ENCODE measurements at places on chromosomes 5 and 9.
A peak's percentile ranks its signal among the peaks of the same experiment; 100 is the strongest.

GRCh38 chr9:21479152-21479702, 2.9 kb downstream of the IFNE start:
- DNase-seq, result no peak

DNA sequence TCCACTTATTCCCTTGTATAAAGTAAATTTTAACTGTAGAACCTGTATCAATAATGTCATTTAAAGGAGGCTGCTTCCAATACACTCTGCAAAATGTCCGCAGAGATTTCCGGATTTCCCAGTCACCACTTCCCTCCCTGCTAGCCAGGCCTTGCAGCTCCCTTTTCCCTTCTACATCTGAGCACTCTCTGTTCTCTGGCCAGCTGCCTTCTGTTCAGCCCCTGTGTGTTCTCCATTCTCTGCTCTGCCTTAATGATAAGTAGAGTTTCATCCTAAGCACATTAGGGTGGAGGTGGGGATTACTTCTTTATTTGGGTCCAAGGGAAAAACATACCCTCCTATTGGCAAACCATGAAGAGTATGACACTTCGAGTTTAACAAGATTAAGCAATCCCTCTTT, 719.6 kb upstream of the WWC1 start:
- DNase-seq, result no peak

- no peak for DNase-seq
Observed at GRCh38 chr5:118407958-118408357, 580.4 kb downstream of the DTWD2 start.

GRCh38 chr5:61344187-61344944, 12.3 kb downstream of the ZSWIM6 start:
- DNase-seq, result peak; percentile 52

- peak; percentile 53 for DNase-seq
Observed at GRCh38 chr5:65480306-65480865, 1.3 kb downstream of the ADAMTS6 start.

GRCh38 chr5:81393783-81394718, at the start of gene ACOT12:
Gene ACOT12 (minus strand): TSS chr5:81394134. CDS start chr5:81394114, 20 bp downstream.
- DNase-seq, result no peak

DNA sequence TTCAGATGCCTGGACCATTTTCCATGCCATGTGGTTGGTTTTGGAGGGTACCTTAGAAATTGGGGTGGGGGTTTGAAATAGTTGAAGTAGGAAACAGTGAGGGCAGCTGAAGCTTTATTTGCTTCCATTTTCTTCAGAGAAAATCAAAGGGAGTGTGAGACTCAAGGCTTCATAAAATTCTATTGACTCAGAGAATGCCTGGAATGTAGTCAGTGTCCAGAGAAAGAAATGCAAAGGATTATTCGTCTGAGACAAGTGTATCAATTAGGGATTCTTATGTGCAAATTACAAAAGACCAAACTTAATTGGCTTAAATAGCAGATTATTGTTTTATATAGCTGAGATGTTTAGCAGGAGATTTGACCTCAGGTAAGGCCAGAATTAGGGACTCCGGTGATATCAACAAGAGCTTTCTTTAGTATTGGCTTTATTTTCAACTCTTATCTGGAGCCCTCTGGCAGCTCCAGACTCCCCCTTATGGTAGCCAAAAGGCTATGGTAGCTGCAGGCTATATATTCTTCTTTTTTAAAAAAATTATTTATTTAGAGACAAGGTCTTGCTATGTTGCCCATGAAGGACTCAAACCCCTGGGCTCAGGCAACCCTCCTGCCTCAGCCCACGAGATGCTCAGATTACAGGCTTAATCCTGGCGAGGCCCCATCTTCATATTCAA, 38.9 kb downstream of the PTTG1 start:
- DNase-seq, result no peak

GRCh38 chr9:104025104-104025503, 69.0 kb upstream of the SMC2 start:
- DNase-seq, result no peak

- DNase-seq, result no peak
Observed at GRCh38 chr9:70259512-70259802, 679 bp downstream of the SMC5 start.

- peak; percentile 29 for DNase-seq
Observed at GRCh38 chr5:37005946-37006540, 129.5 kb downstream of the NIPBL start.

GRCh38 chr5:140258016-140258415, 44.9 kb downstream of the PFDN1 start:
- DNase-seq, result no peak

DNA sequence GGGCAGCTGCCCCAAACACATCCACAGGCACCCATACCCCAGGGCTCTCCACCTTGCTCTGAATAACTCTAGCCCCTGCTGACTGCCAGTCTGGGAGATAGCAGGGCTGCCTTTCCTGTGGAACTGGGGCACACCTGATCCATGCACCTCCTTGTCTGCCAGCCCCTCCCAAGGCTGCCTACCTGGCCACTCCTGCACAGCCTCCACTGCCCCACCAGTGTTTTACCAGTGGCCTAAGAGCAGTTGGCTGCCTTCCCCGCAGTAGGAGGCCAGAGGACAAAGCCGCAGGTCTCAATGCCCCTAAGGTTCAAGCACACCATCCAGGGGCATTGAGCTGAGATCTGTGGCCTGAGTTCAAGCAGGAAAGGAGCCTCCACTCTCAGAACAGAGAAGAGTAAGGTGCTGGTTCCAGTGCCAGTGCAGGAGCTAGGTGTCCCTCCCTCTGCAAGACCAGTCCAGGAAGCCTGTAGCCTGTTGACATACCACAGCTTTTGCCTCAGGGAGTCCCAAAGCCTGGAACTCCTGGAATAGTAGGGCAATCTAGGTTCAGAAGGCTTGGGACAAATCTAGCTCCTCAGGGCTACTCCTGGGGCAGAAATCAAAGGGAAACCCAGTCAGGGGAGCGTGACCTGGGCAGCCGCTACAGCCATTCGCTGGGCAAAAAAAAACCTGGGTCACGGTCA, 514.5 kb upstream of the PTGER4 start:
- DNase-seq, result no peak

DNA sequence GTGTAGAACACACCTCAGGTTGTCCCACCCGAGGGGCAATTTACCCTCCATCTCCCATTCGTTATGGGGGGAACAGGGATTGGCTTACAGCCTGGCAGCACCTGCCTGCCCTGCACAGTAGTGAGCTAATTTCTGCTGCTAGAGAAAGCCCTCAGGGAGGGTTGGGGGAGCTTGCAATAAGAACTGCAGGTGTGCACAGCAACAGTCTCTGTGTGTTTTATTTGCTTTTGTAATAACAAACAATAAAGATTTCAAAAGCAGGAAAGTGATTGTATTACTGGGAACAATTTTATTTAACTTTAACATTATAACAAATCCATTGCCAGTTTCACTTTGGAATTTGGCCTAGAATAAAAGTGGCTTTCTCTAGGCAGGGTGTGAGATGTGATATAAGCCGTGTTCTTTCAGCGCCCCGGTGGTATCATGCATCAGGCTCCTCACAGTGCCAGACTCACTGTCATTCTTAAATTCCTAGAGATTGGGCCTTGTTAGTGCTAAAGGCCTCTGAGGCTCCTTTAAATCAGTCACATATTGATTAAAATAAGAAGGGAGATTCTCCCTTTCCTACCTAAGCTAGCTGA, 81.1 kb downstream of the RMI1 start:
- DNase-seq, result no peak

- DNase-seq, result no peak
Observed at GRCh38 chr5:143195491-143195890, 208.0 kb downstream of the NR3C1 start.

DNA sequence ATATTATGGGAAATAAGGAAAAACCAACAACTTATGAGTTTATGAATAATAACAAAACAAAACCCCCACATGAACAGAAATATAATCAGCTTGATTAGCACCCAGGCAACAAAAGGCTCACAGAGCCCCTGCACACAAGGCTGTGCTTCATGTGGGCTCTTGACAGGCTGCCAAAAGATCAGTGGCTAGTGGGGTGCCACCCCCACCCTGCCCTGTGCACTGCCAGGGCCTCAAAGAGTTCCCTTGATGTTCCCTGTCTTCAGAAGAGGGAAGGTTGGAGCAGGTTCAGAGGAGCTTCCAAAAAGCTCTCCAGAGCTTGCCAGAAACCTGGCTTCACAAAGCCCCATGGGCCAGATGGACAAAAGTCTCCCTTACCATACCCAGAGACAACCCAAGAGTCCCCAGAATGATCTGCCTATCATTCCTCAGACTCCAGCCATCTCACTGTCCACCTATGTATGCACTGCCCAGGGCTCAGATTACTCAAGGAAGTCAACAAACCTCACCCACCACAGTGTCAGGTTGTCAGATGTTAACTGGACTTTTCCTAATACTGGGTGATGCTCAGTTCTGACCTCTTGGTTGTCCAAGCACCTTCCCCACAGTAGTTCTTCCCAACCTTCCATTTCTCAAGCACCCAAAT, 87.5 kb downstream of the SIL1 start:
- no peak for DNase-seq

DNA sequence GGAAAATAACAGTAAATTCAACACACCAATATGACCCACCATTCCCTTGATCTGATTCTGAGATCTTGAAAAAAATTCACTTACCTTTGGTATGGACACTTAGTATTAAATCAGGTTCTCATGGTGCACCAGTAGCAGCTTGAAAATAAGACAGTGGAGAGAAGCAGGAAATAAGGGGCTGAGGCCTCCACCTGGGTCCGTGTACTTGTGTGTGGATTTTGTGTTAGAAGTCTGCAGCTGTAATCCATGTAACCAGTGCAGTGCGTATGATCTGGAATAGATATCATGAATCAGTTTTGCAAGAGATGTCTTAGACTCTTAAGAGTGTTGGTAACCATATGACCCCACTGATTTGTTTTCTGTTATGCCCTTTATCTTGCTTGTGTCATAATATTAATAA, 107.1 kb downstream of the FBXL7 start:
- DNase-seq, result no peak

DNA sequence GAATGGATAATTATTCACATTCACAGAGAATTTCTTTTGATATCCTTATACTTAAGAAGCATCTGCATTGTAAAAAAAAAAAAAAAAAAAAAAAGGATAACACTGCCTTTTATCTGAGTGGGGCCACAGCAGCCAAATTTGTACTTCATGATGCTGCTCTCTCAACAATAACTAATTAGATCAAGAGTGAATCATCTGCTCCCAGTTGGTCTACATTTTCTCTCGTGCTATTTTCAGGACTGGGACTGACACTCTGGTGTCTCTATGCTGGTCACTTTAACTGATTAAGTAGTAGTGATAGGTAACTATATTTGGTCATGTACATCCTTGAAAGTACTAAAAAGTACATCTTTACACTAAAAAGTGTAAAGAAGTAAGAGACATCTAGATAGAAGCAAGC, 90.1 kb downstream of the RFX3 start:
- DNase-seq, result no peak

DNA sequence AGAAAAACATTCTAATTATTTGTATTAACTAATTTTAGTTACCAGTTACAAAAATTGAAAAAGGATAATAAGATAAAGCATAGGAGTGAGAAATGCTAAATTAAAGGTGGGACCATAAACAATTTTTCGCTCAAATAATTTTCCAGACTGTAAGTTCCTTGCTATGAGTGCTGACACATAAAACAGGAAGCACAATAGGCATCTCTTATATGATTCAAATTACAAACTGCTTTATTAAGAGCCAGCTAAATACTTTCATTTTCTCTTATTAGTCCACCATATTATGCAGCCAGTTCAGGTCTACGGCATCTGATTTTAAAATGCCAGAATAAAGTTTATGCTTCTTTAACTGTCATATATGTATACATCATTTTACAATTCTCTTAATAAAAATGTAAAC, 4.4 kb downstream of the RC3H2 start:
- no peak for DNase-seq

DNA sequence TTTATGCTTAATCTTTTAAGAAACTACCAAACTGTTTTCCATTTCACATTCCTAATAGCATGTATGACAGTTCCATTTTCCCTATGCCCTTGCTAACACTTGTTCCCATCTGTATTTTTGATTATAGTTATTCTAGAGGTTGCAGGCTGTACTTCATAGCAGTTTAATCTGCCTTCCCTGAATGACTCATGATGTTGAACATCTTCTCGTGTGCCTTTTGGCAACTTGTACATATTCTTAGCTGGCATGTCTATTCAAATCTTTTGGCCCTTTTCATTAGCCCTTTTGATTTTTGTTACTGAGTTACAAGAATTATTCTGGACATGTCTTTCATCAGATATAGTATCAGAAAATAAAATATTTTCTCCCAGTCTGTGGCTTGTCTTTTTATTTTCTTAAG, 320.3 kb downstream of the DIRAS2 start:
- no peak for DNase-seq

DNA sequence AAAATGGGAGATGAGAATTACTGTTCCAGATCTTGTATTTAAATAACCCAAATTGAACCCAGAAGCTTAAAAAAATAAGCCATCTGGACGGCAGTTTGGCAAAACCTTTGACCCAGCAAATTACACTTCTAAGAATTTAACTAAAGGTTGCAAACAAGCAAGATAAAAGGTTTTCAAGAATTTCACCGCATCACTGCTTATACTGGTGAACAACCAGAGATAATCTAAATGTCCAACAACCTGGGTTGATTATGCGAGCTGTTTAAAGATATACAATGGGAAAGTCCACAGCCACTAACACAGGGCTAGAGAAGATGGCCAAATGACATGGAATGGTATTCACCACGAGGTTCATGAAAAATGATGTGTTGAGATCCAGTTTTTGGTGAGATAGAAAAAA, 149.3 kb downstream of the GNAQ start:
- no peak for DNase-seq

- DNase-seq, result no peak
Observed at GRCh38 chr9:13929013-13929412, 384.9 kb downstream of the NFIB start.

DNA sequence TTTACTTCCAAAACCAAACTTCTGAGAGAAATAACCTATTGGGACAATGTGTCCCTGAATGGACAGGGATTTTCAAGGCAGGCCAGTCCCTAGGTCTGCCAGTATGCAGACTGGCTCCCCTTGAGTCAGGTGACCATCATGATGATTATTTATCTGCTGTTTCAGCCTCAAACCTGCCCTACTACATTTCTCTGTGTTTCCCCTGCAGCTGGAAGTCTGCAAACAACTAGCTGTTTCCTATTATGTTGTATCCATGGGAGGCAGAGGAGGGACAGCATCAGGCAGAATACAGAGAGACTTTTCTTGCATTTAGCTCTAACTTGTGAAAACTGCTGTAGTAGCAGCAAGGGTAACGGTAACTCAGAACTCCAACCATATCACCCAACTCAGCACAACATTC, 36.2 kb upstream of the IFNK start:
- DNase-seq, result no peak

- no peak for DNase-seq
Observed at GRCh38 chr9:93675336-93676150, 99.2 kb downstream of the PHF2 start.

GRCh38 chr9:68505681-68506409, 34.8 kb downstream of the TMEM252 start:
- DNase-seq, result no peak

All from SHP77 treated with DMSO at 0.1 percent for 48 hours (cell line).